ENCODE measurements at places on chromosomes 3 and 15.

DNA sequence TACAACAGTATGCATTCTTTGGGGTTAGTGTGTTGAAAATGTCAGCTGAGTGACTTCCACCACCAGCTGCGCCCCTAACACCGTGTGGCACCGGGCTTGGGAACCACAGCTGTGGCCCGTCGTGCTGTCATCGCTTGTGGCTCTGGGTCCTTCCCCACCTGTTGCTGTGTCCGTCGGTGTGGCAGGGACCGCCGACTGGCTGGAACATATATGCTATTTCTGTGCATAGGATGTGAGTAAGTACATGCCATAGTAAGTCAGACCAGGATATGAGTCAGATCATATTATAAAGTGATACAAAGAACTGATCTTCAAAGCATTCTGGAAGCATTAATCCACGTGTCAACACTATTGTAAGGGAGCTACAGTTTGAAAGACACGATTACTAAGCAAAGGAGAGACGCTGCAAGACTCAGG, 31.9 kb downstream of the EHD4 start:
- peak; percentile 64 for DNase-seq

GRCh38 chr3:43959498-43960447, 269.0 kb downstream of the ABHD5 start:
- no peak for DNase-seq

DNA sequence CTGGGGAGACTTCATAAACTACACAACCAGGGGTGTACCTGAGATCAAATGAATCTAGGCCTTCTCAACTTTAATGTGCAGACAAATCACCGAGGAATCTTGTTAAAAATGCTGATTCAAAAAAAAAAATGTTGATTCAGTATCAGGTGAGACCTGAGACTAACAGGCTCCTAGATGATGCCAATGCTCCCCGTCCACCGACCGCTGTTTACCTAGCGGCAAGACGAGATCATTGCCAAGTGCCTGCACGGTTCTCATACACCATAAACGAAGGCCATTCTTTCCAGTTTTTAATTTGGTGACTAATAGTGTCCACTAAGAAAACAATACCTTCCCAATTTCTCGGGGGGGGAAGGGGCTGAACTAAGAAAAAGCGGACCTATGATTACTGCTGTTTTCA, 2.5 kb upstream of the FSIP1 start:
- DNase-seq, result no peak

GRCh38 chr15:60218256-60218655, 179.5 kb downstream of the ANXA2 start:
- no peak for DNase-seq

GRCh38 chr3:52384019-52384761, 60.7 kb downstream of the SEMA3G start:
- no peak for DNase-seq

DNA sequence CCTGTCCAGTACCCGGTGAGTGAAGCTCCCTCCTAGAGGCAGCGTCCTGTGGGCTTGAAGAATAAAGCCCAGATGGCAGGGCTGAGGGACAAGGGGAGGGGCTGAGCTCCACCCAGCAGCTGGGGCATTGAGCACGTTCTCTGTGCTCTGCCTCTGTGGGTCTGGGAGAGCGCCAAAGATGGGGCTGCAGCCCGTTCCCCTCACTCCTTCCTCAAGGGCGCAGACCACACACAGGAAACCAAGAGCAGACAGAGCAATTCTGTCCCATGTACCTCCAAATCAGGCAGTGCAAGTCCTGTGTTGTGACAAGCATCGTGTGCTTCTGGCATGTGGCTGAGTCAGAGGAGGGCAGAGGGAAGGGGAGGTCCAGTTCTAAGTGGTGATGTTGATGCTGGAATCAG, 15.7 kb upstream of the KIF23 start:
- DNase-seq, result no peak

All from HS-27A (cell line).